ENCODE measurements at places on chromosomes 6 and 20.

GRCh38 chr6:3749977-3750316 is 1.6 kb downstream of the PXDC1 start:
- peak; percentile 72 for DNase-seq

GRCh38 chr20:63552481-63553249 is 1.3 kb upstream of the FNDC11 start:
- no peak for DNase-seq

DNA sequence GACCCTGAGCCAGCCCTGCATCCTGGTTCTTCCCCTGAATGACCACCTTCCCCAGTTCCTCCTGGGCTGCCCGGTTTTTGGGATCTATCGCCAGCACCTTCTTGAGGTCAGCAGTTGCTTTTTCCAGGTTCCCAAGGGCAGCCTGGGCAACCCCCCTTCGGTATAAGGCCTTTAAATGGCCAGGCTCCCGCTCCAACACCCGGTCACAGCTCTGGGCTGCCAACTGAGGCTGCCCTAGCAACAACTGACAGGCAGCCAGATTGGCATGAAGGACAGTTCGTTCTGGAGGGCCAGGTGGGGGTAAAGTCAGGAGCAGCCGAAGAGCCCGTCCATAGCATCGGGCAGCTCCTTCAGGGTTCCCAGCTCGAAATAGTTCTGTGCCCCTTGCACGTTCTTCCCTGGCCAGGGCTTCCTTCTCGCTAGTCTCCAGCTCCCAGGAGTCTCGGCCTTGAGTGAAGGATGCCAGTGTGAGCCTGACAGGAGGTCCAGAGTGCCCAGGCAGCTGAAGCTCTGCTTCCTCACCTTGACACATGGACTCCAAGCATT is 778 bp upstream of the ATF6B start:
- DNase-seq = no peak

DNA sequence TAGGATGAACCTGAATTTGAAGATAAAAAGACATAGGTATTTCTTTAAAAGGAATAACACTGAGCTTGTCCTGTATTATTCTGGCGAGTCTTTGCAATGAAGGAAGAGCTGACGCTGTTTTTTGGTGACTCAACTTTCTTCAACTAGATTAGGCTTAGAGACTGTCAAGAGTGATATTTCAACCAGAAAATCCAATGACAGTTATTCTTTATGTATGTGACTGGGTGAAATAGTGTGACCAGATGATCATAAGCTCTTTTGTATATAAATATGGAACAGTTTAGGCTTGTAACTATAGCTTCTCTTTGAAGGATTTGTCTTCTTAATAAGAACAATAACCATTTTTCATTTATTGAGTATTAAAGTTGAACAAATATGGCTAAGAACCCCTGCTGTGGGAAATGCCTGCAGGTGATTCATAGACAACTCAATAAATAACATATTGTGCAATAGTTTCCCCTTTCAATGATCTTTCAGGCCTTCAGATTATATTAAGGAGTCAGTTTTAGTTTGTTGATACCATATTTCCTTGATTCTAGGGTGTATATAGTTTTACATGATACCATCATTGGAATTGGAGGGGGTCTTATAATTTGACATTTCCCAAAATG is 265.6 kb upstream of the JAG1 start:
- no peak for DNase-seq

- DNase-seq = no peak
These were observed 21.6 kb upstream of the VSX1 start for GRCh38 chr20:25103526-25103925.

DNA sequence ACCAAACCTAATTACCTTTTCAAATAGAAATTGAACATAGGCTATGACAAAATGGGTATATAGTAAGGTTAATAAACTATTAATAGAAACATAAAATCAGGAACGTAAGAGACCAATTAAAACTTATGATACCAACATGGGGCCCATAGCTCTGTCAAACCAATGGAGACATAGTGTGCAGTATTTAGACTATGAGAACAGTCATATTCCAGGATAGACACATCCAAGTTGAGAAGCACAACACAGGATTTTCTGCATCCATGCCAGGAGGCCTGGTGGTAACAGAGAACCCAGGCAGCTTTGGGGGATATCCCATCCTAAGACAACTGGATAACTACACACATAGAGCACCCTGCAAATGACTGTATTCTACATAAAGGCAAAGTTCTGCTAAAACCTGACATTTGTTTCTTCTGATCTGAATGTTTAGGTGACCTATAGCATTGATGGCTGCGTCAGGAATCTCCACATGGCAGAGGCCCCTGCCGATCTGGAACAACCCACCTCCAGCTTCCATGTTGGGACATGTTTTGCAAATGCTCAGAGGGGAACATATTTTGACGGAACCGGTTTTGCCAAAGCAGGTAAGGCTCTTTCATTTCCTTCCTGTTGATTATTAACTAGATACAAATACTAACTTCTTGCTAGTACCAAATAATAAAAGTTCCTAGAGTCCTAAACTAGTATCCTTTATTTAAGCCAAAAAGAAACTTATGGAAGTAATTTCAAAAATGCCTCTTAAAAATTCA is 202.7 kb downstream of the ARHGAP18 start:
- DNase-seq = no peak

DNA sequence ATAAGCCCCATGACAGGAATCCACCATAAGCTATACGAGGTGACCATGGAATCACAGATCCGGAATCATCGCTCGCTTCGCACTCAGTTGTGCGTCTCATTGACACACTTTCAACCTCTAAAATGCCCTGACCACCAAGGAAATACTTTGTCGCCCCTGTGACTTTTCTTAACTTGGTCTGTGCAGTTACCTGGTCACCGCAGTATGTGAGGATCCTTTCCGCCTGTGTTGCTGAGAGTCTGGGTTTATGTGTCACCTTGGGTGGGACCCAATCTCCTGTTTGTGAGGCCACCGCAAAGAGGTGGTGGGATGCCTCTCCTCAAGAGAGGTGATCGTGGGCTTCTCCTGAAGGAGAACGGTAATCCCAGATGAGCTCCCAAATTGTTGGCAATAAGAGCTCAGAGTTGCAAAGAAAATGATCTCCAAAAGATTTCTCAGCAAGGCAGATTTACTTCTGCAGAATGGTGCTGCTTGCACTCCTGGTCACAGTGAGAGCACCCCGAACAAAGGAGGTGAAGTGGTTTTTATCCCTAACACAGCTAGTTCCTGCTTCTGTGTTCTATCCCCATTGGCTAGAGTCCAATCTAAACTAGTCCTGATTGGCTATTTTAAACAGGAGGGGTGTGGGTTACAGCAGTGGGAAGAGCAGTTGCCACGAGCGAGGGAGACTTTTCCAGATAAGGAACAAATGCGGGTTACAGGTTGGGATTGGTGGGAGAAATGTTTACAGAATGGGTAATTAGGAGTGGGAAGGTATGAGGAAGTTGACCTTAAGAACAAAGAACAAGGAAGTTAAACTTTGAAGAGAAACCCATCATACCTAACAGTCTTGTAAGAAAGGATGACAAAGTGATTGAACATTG is 9.1 kb upstream of the ZNFX1 start:
- no peak for DNase-seq

DNA sequence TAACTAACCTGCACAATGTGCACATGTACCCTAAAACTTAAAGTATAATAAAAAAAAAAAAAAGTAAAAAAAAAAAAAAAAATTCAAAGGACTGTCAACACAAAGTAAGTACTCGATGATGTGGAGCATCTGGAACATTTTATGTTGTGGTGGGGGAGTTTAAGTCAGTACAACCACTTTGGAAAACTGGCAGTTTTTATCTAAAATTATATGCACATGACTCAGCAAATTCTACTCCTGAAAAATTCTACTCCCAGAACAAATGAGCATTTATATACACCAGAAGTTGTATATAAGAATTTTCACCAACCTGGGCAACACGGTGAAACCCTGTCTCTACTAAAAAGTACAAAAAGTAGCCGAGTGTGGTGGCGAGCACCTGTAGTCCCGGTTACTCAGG is 36.9 kb upstream of the CCDC28A start:
- DNase-seq = no peak

- no peak for DNase-seq
These were observed 28.2 kb downstream of the VPS52 start for GRCh38 chr6:33243476-33243875.

DNA sequence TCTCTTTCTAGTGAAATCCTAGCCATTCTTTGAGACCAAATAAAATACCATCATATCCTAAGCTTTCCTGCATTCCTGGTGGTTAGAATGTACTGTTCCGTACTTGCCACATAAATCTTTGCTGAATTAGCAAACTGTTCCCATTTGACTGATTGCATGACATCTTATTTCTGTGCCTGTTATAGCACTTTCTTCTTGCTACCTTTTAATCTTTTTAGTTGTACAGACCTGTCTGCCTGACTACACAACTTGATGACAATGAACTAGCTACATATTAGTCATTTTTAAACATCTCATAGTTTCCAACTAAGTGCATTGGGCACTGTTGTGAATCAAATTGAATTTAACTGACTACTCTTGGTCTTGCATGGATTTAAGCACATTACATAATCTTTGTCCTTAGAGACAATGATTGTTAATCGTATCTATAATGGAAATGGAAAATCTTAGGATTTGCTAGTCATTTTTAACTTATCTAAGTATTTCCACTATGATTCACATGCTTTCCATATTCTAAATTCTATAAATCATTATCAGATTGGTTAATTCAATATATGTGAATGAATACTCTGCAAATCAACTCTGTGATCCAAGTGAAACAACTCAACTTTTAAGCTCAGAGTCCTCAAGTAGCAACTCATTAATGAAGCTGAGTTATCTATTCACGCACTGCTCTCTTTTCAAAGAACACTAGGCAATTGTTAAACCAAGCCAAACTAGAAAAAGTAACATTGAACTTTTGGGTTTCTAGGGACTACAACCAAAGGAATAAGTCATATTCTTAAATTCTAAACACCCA is 109.0 kb downstream of the TNFRSF21 start:
- no peak for DNase-seq

DNA sequence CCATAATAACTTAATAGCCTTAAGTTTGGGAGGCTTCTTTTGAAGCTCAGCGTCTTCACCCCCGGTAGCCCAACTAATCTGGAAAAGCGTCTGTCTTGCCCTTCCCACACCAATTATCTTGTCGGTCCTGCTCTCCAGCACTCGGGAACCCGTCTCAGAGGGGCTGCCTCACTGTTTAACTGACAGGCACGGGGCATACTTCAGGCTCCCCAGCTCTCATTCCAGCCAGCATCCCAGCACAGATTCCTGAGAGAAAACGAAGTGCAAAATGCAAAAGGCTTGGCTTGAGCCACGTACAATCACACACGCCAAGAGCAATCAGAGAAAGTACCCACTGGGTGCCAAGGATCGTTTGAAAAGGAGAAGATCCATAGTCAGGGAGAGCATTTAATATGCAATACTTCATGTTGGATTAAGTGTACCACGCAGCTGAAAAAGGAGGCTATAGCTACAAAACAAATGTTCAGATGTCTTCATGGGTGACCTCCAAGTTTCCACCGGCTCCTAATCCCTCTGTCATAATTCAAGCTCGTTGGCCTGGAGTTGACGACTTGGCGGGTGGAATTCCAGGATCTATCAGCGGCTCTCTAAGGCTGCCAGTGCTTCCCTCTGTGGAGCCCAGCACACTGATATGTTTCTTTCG is 53.7 kb upstream of the STX16 start:
- peak; percentile 84 for DNase-seq

GRCh38 chr6:166764473-166765233 is 137.6 kb upstream of the RPS6KA2 start:
- DNase-seq = no peak

GRCh38 chr20:51142448-51142847 is 119.5 kb upstream of the KCNG1 start:
- no peak for DNase-seq

DNA sequence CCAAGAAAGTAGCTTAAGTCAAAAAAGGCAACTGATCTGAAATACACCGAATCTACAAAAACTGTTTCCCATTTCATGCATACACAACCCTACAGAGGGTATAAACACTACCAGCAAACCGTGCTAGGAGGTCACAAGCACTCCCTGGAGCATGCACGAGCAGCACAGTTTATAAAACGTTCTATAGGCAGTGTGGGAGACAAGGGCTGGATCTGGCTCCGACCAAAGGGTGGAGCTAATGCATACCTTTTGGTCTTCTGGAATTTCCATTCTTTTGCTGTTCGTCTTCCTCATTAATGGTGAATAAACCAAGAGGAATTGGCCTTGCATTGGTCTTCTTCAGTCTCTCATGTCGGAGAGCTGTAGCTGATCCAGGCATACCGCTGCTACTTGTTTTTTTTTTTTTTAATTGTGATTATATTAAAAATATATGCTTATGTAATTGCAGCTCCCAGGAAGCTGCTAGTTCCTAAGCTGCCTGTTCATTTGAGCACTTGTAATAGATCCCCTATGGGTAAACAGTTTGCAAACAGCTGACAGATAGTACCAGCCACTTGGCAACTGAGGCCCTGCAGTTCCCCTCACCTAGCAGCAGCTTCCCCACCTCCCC is 24.5 kb downstream of the MAP7 start:
- DNase-seq = no peak

DNA sequence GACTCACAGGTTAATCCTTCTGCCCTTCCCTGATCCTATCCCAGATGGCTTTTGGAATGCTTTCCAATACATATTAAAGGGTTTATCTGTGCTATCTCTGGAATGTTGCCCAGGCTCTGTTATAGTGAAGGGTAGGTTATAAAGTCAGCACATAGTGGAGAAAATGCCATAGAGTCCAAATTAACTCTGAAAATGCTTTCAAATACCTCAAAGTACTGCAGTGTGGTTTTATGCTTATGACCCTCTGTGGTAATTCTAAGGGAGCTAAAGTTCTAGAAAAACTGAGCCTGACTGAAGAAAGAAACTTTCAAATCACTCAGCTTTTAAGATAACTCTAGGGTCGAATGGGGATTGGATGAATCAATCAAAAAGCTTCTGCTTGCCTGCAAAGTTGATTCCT is 159.8 kb downstream of the PLCB1 start:
- no peak for DNase-seq

DNA sequence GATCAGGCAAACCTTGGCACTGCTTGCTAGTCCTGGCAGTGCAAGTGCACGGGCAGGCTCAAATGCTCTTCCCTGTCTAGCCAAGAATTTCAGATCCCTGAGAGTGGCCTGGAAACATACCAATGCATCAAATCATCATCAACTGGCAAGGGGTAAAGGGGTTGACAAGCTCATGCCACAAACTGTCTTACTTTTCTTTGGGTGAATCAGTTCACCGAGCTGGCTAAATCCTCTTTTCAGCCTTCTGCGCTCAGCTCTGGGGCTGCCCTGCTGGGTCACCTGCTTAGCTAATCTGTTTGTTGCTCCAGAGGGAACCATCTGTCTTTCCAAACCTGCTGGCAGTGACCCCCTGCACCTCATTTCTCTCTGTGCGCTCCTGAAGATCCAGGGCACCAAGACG is 59.5 kb downstream of the LYRM4 start:
- peak; percentile 39 for DNase-seq

DNA sequence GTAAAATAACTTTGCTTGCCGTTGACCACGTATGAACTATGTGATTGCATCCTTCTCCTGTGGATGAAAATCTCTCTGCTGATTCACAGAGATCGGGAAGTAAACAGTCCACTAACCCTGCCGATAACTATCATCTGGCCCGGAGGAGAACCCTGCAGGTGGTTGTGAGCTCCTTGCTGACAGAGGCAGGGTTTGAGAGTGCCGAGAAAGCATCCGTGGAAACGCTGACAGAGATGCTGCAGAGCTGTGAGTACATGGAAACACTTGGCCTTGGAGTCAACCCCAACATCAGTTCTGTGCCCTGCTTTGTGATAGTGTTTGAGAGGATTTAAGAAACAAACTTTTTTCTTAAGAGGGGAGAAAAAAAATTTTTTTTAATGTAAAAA is 937 bp downstream of the TAF8 start:
- no peak for DNase-seq

GRCh38 chr20:62786157-62786556 is 10.1 kb upstream of the MRGBP start:
- peak; percentile 80 for DNase-seq
